SK-MEL-5 (cell line): ENCODE measurements at places on chromosomes 4 and X. TPM values are rescaled to one million over a fixed set of nuclear protein-coding genes. Genes with fewer than 3 reads are reported as not detected.

The TCEAL5 gene
- total RNA-seq, result not detected in 2 replicates

The NFKB1 gene
- total RNA-seq, result 26.0 and 30.3 TPM in 2 replicates

The TRAPPC2 gene
- 15.6 and 19.0 TPM in 2 replicates for total RNA-seq

The SUPT20HL2 gene
- total RNA-seq, result not detected in 2 replicates

The CXorf38 gene
- 9.2 and 10.9 TPM in 2 replicates for total RNA-seq

The GAGE12F gene
- total RNA-seq, result 0.66 TPM in 1 of 2 replicates, not detected in the other

The TIGD4 gene
- 1.8 and 2.1 TPM in 2 replicates for total RNA-seq

The TKTL2 gene
- total RNA-seq, result not detected in 2 replicates

The POU3F4 gene
- total RNA-seq, result not detected in 2 replicates

The MAGEB4 gene
- not detected in 2 replicates for total RNA-seq

The GC gene
- not detected in 2 replicates for total RNA-seq

The CXCL1 gene
- total RNA-seq, result 76.1 and 81.3 TPM in 2 replicates

The NSUN7 gene
- not detected in 2 replicates for total RNA-seq
